ENCODE measurements at places on chromosomes 3 and 15. TPM values are rescaled to one million over a fixed set of nuclear protein-coding genes. Genes with fewer than 3 reads are reported as not detected.

- H3K4me3 ChIP-seq: no peak overlapping the region
- H3K36me3 ChIP-seq: peaks cover 5% of the 10 kb centered on the region
- DNase-seq: no peak
- no peak overlapping the region for H3K27ac ChIP-seq
- H3K27me3 ChIP-seq: no peaks in the 10 kb centered on the region
Observed at GRCh38 chr3:27293939-27294338, 75.2 kb downstream of the NEK10 start.

GRCh38 chr15:81346611-81347010 is 22.7 kb upstream of the STARD5 start:
- H3K27ac ChIP-seq: no peak overlapping the region
- H3K4me3 ChIP-seq: no peak overlapping the region
- no peak for DNase-seq
- H3K36me3 ChIP-seq: no peaks in the 10 kb centered on the region

GRCh38 chr3:66717806-66718205 is 217.0 kb upstream of the LRIG1 start:
- H3K27ac ChIP-seq: no peak overlapping the region
- no peaks in the 10 kb centered on the region for H3K36me3 ChIP-seq
- H3K4me3 ChIP-seq: no peak overlapping the region
- DNase-seq: no peak
- H3K27me3 ChIP-seq: peaks cover 2% of the 10 kb centered on the region

Gene LEKR1
- 0.56 TPM for total RNA-seq

DNA sequence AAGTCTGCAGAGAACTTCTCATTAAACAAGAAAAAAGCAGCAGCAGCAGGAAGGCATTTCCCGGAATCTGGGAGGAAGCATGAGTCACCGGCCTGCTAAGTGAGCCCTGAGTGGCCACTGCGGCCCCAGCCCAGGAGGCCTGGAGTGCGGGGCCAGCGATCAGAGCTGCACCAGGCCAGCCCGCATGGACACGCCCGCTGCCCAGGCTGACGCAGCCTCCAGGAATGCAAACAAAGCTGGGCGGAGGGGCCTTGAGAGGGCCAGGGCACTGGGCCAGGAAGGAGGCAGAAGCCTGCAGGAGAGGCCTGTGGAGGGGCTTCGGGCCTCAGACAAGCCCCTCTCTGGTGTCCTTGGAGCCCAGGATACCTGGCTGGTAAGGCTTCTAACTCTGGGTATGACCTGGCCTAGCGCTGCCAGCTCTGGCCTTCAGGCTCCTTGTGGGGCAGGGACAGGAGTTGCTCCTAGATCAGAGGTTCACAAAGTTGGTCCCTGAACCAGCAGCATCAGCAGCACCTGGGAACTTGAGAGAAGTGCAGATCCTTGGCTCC is 101.2 kb downstream of the SMAD6 start:
- H3K27ac ChIP-seq: no peak overlapping the region
- no peak for DNase-seq
- H3K4me3 ChIP-seq: no peak overlapping the region
- no peaks in the 10 kb centered on the region for H3K27me3 ChIP-seq
- H3K36me3 ChIP-seq: no peaks in the 10 kb centered on the region
- no peaks in the 10 kb centered on the region for H3K4me1 ChIP-seq

DNA sequence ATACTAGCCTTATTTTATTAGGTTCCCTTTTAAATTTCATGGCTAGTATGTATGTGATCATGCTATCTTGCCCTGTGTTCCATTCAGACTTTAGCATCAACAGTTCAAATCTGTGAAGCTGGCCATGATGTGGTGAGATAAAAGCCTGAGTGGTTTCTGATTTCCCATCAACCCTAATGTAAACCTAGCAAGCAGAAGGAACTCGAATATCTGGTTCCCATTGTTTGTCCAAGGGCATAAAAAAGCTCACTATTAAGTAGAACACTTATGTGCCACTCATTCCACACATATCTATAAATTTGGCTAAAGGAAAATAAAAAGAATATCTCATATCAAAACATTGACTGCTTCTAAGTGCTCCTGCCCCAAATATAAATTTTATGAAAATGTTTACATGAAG is 311.7 kb downstream of the CADM2 start:
- no peak overlapping the region for H3K4me3 ChIP-seq
- H3K27me3 ChIP-seq: no peaks in the 10 kb centered on the region
- no peak overlapping the region for H3K27ac ChIP-seq
- no peak for DNase-seq

Gene FSTL1
- total RNA-seq: 0.40 TPM

DNA sequence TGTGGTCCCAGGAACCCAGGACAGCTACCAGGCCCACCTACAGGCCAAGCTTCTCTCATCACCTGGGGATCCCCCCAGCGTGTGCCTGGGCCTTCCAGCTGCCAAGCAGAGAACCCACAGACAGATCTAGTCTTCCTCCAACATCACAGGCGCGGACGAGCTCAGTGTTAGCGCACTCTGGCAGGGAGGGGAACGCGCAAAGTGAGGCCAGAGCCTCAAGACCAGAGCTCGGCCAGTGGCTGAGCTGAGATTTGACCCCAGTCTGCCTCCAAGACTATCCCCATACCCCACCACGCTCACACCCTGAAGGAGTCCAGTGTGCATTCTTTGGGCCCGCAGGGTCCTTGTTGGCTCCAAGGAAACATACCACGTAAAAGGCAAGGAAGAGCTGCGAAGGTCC is 5.1 kb downstream of the MFGE8 start:
- H3K4me3 ChIP-seq: no peak overlapping the region
- no peaks in the 10 kb centered on the region for H3K27me3 ChIP-seq
- H3K36me3 ChIP-seq: no peaks in the 10 kb centered on the region
- H3K4me1 ChIP-seq: peaks cover 27% of the 10 kb centered on the region
- no peak overlapping the region for H3K27ac ChIP-seq

GRCh38 chr3:89912031-89912430 is 804.6 kb downstream of the EPHA3 start:
- no peaks in the 10 kb centered on the region for H3K27me3 ChIP-seq
- H3K36me3 ChIP-seq: no peaks in the 10 kb centered on the region
- H3K4me3 ChIP-seq: no peak overlapping the region
- no peak overlapping the region for H3K27ac ChIP-seq
- no peaks in the 10 kb centered on the region for H3K4me1 ChIP-seq

- H3K4me1 ChIP-seq: peaks cover 8% of the 10 kb centered on the region
- H3K4me3 ChIP-seq: no peak overlapping the region
- H3K36me3 ChIP-seq: no peaks in the 10 kb centered on the region
- H3K27me3 ChIP-seq: peaks cover 24% of the 10 kb centered on the region
- DNase-seq: no peak
Observed at GRCh38 chr15:31973197-31973596, 57.1 kb upstream of the CHRNA7 start.

- H3K4me1 ChIP-seq: peaks cover 2% of the 10 kb centered on the region
- peaks cover 45% of the 10 kb centered on the region for H3K27me3 ChIP-seq
- no peaks in the 10 kb centered on the region for H3K36me3 ChIP-seq
- peak within 1 kb of the TSS; percentile 64 for H3K4me3 ChIP-seq
Observed at GRCh38 chr3:124887177-124887931, at the start of gene ITGB5. ITGB5 (minus strand) TSS chr3:124887365; CDS start chr3:124887000, 365 bp downstream.

- no peak overlapping the region for H3K4me3 ChIP-seq
- H3K27ac ChIP-seq: no peak overlapping the region
- H3K4me1 ChIP-seq: peaks cover 21% of the 10 kb centered on the region
- no peaks in the 10 kb centered on the region for H3K27me3 ChIP-seq
- DNase-seq: no peak
Observed at GRCh38 chr3:111963424-111963823, 15.4 kb upstream of the ABHD10 start.

- H3K4me1 ChIP-seq: peaks cover 37% of the 10 kb centered on the region
- H3K27me3 ChIP-seq: peaks cover 5% of the 10 kb centered on the region
- no peak for DNase-seq
- peak overlapping the region; percentile 98 for H3K4me3 ChIP-seq
- peaks cover 26% of the 10 kb centered on the region for H3K36me3 ChIP-seq
Observed at GRCh38 chr3:133805384-133805701, 272 bp upstream of the SRPRB start.

- no peak for DNase-seq
- H3K27me3 ChIP-seq: no peaks in the 10 kb centered on the region
- H3K36me3 ChIP-seq: no peaks in the 10 kb centered on the region
- no peak overlapping the region for H3K4me3 ChIP-seq
Observed at GRCh38 chr3:25339225-25339624, 88.8 kb upstream of the RARB start.

- no peaks in the 10 kb centered on the region for H3K4me1 ChIP-seq
- no peaks in the 10 kb centered on the region for H3K36me3 ChIP-seq
- no peak overlapping the region for H3K4me3 ChIP-seq
- DNase-seq: no peak
Observed at GRCh38 chr3:98914210-98915080, 12.9 kb upstream of the DCBLD2 start.

GRCh38 chr15:44066211-44066827 is 128.8 kb downstream of the FRMD5 start:
- H3K27me3 ChIP-seq: peaks cover 4% of the 10 kb centered on the region
- peak; percentile 70 for DNase-seq
- peaks cover 4% of the 10 kb centered on the region for H3K4me1 ChIP-seq
- no peak overlapping the region for H3K27ac ChIP-seq
- H3K4me3 ChIP-seq: no peak overlapping the region

Gene ZNF717
- 8.4 TPM for total RNA-seq

- H3K27ac ChIP-seq: no peak overlapping the region
- no peak overlapping the region for H3K4me3 ChIP-seq
- peak; percentile 39 for DNase-seq
- H3K27me3 ChIP-seq: no peaks in the 10 kb centered on the region
Observed at GRCh38 chr3:99172736-99173657, 271.5 kb upstream of the DCBLD2 start.

- DNase-seq: no peak
- H3K27ac ChIP-seq: no peak overlapping the region
- H3K4me1 ChIP-seq: no peaks in the 10 kb centered on the region
- no peak overlapping the region for H3K4me3 ChIP-seq
- H3K27me3 ChIP-seq: no peaks in the 10 kb centered on the region
Observed at GRCh38 chr3:175338775-175339535, 479.8 kb downstream of the NAALADL2 start.

- DNase-seq: no peak
- no peak overlapping the region for H3K4me3 ChIP-seq
- no peaks in the 10 kb centered on the region for H3K27me3 ChIP-seq
- no peak overlapping the region for H3K27ac ChIP-seq
- peaks cover 10% of the 10 kb centered on the region for H3K4me1 ChIP-seq
Observed at GRCh38 chr3:49668414-49668797, 5.7 kb upstream of the APEH start.

Gene LRRIQ4
- not detected for total RNA-seq

- no peak overlapping the region for H3K27ac ChIP-seq
- peaks cover 2% of the 10 kb centered on the region for H3K27me3 ChIP-seq
- peaks cover 3% of the 10 kb centered on the region for H3K36me3 ChIP-seq
Observed at GRCh38 chr3:142998439-142998838, 2.9 kb upstream of the U2SURP start.

- DNase-seq: no peak
- H3K4me3 ChIP-seq: no peak overlapping the region
- no peak overlapping the region for H3K27ac ChIP-seq
Observed at GRCh38 chr3:45249391-45249790, 23.3 kb upstream of the TMEM158 start.

Gene DET1
- 1.9 TPM for total RNA-seq

DNA sequence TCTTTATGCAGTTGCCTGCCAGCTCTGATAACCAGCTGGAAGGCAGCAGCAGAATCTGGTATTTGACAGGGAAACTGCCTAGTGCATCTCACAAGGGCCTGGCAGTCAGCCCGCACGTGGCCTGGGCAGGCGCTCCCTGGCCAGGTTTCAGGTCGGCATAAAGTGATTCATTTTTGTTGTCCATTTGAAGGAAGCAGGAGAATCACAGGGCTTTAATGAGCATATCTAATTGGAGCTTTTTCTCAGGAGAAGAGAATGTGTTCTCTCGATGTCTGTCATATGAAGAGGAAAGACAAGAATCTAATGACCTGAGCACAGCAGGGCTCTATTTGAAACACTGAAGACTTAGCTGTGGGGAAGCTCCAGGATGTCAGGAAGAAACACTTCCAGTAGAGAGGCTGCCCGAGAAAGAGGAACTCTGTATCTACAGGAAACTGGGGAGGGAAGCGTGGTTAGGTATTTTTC is 98.8 kb upstream of the MB21D2 start:
- DNase-seq: no peak
- H3K27me3 ChIP-seq: peaks cover 3% of the 10 kb centered on the region
- no peaks in the 10 kb centered on the region for H3K4me1 ChIP-seq
- H3K27ac ChIP-seq: no peak overlapping the region

DNA sequence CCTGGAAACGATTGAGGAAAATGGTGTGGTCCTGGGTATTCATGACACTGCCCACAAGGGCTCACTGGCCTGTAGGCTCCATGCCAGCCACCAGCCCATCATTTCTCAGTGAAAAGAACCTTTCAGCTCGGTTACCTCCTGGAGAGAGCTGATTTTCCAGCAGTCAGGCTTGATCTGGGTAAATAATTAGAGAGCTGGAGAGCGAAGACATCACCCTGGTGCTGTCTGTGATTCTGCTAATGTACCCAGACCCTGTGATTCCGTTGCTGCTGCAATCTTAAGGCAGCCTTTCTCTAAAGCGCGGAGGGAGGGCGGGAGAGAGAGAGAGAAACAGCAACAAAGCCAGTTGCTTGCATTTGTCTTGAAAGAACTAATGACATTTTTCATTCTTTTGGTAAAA is 221.9 kb upstream of the TOPAZ1 start:
- peaks cover 46% of the 10 kb centered on the region for H3K27me3 ChIP-seq
- peaks cover 5% of the 10 kb centered on the region for H3K4me1 ChIP-seq
- no peak for DNase-seq
- H3K4me3 ChIP-seq: no peak overlapping the region
- no peak overlapping the region for H3K27ac ChIP-seq

- H3K27me3 ChIP-seq: no peaks in the 10 kb centered on the region
- DNase-seq: no peak
- H3K36me3 ChIP-seq: peaks cover 12% of the 10 kb centered on the region
- H3K27ac ChIP-seq: no peak overlapping the region
Observed at GRCh38 chr15:30984118-30984517, 7.3 kb downstream of the MTMR10 start.

DNA sequence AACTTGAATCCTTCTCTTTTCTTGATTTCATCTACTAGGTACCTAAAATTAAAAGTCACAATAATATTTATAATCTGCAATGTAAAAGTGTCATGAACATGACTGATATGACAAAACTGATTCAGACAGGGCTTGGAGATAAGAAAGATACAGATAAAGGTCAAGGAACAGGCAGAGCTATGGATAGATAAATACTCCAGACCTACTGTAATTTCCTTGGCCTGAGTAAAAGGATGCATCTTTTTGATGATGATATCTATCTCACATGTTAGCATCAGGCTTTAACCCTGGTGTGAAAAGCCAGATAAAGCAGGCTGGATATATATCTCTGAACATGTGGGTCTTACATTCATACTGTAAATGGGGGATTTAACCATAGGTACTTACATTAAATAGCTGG is 108.1 kb downstream of the GADL1 start:
- no peaks in the 10 kb centered on the region for H3K36me3 ChIP-seq
- H3K27ac ChIP-seq: no peak overlapping the region
- H3K4me3 ChIP-seq: no peak overlapping the region
- H3K27me3 ChIP-seq: peaks cover 3% of the 10 kb centered on the region
- H3K4me1 ChIP-seq: no peaks in the 10 kb centered on the region
- no peak for DNase-seq

DNA sequence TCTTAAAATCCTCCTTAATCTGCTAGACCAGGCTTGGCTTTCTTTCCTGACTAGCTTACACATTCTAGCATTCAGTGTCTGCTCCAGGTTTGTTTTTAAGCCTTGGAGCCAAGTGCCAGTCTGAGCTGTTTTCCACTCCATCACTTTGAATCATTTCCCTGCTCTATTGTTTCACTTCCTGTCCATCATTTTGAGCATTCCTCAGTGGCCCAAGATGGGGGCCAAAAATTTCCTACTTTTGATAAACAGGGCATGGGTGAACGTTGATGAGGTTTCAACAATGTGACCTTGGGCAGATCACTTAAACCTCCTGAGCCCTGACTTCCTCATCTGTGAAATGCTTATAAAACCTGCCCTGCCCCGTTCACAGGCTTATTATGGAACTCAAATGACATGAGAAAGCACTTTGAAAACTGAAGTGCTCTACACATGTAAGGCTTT is 4.4 kb downstream of the CYP19A1 start:
- no peak overlapping the region for H3K4me3 ChIP-seq
- H3K36me3 ChIP-seq: no peaks in the 10 kb centered on the region
- H3K27ac ChIP-seq: no peak overlapping the region
- no peak for DNase-seq
